EH (cell line): ENCODE measurements at places on chromosomes 11 and 22.

DNA sequence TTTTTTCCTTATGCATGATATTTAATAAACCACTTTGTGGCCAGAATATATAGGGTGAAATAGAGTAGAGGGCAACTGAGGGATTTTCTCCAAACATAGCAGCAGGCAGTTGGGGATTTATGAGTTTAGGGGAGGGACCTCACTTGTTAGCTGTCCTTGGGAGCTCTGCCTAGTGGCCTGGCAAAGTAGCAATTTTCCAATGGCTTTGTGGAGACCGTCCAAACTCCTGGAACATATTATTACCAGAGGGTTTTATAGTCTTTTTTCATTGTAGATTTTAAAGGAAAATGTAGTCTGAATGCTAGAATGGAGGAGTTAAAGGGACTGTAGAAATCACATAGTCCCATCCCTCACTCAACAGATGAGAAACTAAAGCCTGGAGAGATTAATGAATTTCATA, 32.3 kb downstream of the AMOTL1 start:
- peak; percentile 68 for DNase-seq

DNA sequence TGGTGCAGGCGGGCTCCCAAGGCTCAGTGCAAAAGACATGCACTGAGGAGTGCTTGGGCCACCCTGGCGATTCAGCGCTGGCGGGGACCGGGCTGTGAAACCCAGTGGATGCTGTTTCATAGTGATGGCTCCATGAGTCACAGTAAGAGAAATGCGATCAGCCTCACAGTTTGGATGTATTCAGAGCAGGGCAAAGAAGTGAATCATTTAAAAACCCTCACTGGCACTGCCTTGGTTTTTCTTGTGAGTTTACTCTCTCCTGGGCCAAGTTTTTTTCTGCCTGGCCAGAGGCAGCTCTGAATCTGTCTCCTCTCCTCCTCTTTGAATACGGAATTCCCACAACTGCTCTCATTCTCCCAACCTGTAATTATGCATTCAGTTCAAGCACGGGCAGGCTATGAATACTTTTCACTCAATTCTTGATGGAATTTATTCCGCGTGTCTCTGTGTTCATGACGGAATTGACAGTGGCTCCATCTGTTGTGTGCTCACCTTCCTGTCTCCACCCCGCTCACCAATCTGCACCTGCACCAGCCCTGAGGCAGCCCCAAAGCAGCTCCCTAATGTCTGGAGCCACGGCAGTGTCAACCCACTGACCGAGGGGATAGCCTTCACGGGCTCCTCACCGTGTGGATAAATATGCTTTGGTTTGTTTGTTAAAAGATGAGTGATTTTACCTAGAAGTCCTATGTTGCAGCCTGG, 14.9 kb downstream of the ADAMTS8 start:
- peak; percentile 93 for DNase-seq

- DNase-seq: no peak
Measured at GRCh38 chr11:82823647-82824619, 76.3 kb downstream of the PRCP start.

GRCh38 chr11:26623076-26623659, 51.1 kb upstream of the MUC15 start:
- peak; percentile 8 for DNase-seq

GRCh38 chr22:29946220-29946619, 63.2 kb downstream of the MTMR3 start:
- no peak for DNase-seq

- DNase-seq: peak; percentile 95
Measured at GRCh38 chr11:130631119-130631518, 182.7 kb downstream of the ADAMTS15 start.

- DNase-seq: no peak
Measured at GRCh38 chr11:128879817-128880216, 11.3 kb upstream of the KCNJ5 start.

GRCh38 chr22:50317178-50317577, 9.6 kb downstream of the DENND6B start:
- DNase-seq: no peak

GRCh38 chr11:33691066-33691864, 9.4 kb downstream of the C11orf91 start:
- no peak for DNase-seq

GRCh38 chr11:23111527-23111926, 251.3 kb upstream of the CCDC179 start:
- no peak for DNase-seq

GRCh38 chr11:122276221-122276620, 160.2 kb upstream of the BLID start:
- DNase-seq: no peak

DNA sequence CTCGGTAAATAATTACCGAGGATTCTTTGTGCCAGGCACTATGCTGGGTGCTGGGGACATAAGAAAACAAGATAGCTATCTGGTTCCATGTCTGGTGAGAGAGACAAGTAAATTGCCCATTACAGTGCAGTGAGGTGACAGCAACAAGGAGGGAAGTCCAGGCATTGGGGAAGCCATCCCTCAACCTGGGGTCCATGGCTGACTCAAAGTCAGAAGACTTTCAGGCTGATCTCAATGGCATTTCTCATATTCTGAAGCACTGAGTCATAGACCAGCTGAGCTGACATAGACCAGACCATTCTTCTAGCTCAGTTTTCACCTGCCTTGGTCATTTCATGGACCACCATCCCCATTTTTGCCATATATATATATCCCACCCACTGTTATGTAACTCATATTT, 158.8 kb downstream of the TTC17 start:
- DNase-seq: no peak

DNA sequence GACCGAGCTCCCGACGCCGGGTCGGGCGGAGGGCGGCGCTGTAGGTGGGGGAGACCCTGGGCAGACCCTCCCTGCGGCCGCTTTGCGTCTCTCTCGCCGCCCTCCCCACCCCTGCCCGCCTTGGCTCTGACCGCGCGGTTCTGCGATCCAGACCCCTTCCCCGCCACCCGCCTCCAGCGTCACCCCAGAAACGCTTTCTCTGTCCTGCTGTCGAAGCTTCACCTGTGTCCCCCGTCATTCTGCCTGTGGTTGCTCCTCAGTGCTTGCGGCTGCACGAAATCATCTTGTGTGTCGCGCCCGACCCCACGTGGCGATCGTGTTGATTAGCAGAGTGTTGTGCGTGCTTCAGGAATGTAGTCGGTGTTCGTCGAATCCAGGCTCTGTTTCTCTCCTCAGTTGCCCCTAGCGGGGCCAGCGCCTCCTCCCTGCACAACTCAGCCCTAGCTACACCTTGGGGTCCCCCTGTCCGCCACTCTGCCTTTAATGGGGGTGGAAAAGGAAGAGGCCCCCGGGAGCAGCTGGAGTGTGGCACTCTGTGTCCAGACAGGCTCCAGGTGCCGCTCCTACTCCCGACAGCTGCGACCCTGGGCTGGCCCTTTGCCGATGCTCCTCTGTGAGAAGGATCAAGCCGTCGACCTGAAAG, 851 bp downstream of the PTDSS2 start:
- peak; percentile 77 for DNase-seq

GRCh38 chr22:49825944-49826602, 1.6 kb downstream of the BRD1 start:
- peak; percentile 58 for DNase-seq

DNA sequence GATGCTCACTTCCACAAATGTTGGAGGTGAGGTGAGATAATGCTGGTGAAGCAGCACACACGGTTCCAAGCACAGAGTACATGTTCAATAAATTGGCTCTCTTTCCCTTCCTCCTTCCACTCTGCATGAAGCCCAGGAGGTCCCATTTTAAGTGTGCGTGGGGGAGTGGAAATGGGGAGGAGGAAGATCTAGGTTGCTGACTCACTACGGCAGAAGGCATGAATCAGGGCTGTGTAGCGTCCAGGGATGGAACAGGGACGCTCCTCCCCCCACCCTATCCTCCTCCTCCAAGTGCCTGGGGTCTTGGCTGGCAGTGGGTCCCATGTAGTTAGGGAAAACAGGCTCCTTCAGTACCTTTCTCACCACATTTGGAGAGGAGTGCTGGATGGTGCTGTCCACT, 44.2 kb downstream of the TRIM66 start:
- DNase-seq: peak; percentile 64

GRCh38 chr11:130439160-130439519, 9.3 kb upstream of the ADAMTS15 start:
- DNase-seq: no peak

- DNase-seq: no peak
Measured at GRCh38 chr11:116750070-116750718, 22.6 kb downstream of the BUD13 start.

DNA sequence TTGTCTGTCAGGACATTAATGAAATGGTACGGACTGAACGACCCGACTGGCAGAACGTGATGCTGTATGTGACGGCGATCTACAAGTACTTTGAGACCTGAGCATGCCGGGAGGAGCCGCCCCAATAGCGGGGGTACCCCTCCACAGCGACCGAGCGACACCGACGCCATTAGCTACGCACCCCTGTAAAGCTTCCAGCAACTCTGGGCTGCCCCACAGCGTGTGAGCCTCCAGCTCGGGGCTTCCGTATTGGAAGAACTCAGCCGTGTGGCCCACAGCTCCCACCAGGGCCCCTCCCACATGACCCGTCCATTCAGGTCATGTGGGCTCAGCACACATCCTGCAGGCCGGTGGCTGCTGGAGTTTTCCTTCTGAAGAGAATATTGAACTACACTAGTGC, 12.9 kb upstream of the ADORA2A start:
- DNase-seq: no peak

- no peak for DNase-seq
Measured at GRCh38 chr11:73233211-73233610, 15.1 kb downstream of the P2RY2 start.
